ENCODE measurements at places on chromosomes 2 and 18.

- DNase-seq = no peak
Measured at GRCh38 chr2:23199115-23199918, 185.7 kb upstream of the KLHL29 start.

DNA sequence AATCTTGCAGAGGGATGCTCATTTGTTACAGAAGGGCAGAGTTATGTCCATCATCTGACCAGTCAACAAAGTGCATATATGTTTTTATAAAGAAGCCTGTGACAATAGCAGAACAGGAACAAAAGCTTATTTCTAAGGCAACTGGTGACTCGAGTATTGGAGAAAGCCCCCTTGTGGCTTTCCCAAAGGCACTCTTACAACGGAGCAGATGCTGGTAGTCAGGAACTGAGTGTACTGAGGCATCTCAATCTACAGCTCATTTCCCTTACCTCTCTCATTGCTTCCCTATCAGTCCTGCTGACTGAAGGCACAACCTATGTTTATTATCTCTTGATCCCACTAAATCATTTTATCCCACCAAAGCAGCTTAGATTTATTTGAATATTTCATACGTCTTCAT, 557.1 kb upstream of the CHAC2 start:
- peak; percentile 26 for DNase-seq

GRCh38 chr2:27582695-27583389, at the start of gene ZNF512:
Gene ZNF512 (plus strand): TSS chr2:27583042. CDS start chr2:27583113, 71 bp downstream.
- DNase-seq = peak; percentile 97

DNA sequence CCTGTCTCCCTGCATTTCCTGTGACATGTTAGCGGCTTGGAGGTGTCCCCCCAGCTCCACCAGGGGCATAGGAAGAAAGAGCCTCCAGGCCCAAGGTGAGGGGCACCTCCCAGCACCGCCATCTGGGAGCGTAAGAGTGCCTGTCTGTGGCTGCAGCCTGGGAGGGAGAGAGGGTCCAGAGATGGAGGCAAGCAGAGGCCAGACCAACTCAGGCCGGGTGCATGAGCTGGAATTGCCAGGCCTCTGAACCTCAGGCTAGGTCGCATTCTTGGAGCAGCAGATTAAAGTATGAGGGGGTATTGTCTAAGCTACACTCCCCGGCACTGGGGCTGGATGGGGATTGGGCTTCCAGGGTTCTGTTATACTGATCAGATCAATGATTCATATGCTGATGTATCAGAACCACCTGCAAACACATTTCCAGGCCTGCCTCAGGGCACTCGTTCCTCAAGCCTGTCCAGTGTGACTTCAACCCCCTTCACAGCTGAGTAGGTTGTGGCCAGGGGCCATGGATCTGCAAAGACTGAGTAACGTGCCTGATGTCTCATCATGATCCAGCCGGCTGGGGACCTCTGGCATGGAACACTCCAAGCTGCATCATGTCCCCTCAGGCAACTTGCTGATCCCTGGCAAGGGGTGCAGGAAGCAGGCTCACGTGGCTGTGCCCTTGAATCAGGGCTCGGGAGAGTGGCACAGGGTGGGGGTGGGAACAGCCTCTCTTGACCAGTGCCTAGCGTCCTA, 73.2 kb downstream of the HS1BP3 start:
- no peak for DNase-seq

- peak; percentile 42 for DNase-seq
Measured at GRCh38 chr2:15159751-15160177, 401.4 kb downstream of the NBAS start.

- DNase-seq = no peak
Measured at GRCh38 chr2:11995456-11995855, 249.0 kb downstream of the LPIN1 start.

GRCh38 chr2:68974251-68974650, at the start of gene GKN1:
Gene GKN1 (plus strand): TSS chr2:68974636. CDS start chr2:68974678, 42 bp downstream.
- no peak for DNase-seq

DNA sequence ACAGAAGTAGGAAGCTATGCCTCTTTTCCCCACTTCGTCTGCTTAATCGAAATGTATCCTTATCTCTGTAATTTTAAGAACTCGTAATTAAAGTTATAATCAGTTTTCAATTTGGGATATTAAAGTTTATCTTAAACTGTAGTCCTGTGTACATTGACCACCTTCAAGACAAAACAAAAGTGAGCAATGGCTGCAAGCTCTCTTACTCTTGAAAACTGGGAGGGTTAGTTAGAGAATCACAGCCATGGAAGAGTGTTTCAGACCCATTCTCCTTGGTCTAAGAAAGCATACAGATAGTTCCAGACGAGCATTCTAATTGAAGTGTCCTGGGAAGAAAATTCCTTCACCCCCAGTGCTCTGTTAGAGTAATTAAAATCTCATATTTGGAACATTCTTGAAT, 2.0 kb downstream of the KCMF1 start:
- DNase-seq = no peak

GRCh38 chr18:12933327-12933726, 14.5 kb upstream of the SEH1L start:
- no peak for DNase-seq

DNA sequence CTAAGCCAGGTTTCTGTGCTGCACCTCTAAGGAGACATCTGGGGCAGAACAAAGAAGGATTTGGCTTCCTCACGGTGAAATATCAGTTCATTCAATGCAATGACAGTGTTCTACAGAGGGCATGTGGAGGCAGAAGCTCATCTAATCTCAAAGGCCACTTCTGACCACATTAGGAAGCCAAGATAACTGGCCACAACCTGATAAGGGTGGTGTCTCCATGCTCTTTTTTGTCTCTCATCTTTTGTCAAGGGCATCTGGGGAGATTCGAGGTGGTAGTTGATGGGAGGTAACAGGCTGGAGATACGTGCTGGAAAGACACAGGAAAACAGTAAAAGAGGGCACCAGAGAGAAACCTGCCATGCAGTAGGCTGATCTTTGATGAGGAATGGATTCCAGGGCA, 303.9 kb downstream of the LRATD1 start:
- DNase-seq = no peak

DNA sequence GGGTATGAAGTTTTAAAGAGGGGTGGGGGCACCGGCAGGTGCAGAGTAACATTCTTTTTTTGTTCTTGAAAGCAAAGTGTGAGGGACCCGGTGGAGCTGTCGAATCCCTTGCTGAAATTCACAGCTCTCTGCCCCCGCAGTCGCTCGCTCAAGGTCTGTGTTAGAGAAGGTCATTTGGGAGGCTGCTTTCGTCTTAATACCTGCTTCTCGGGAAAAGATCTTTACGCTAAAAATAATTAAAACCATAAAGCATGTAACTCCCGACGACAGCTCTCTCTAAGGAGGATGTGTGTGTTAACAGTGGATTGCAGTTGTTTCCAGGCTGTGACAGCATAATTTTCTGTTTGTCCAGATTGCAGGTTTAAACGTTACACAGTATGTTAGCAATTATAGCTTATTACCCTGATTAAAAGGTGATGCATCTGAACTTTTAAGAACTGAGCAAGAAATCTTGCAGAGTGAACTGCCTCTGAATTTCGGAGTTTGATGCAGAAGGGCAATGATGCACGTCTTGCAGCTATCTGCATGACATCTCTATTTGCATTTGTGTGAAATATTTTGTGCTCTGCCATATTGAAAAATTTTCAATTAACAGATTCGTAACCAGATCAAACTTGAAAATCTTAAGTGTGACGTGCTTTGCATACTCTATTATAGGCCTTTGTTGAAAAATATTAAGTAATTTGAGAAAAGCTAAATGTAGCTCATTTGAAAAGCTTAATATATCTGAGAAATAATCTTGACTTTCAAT, 954 bp downstream of the RAPGEF4 start:
- DNase-seq = no peak

DNA sequence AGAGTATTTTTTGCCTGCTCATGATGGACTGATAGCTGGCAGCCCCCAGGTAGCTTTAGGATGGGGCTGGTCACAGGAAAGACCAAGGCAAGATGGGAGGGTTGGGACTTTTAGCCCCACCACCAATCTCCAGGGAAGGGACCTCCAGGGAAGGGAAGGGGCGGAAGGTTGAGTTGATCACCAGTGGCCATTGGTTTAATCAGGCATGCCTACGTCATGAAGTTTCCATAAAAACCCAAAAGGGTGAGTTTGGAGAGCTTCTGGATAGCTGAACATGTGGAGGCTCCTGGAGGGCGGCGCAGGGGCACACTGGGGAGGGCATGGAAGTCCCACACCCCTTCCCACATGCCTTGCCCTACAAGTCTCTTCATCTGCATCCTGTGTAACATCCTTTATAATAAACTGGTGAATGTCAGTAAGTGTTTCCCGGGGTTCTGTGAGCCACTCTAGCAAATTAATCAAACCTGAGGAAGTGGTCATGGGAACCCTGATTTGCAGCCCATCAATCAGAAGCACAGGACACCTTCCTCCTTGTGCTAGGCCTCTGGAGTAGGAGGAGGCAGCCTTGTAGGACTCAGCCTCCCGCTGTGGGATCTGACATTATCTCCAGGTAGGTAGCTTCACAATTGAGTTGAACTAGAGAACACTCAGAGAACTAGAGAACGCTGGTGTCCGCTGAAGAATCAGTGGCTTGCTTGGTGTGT, 30.3 kb downstream of the RAB31 start:
- DNase-seq = no peak

GRCh38 chr2:221775096-221775495, 203.0 kb upstream of the EPHA4 start:
- no peak for DNase-seq

DNA sequence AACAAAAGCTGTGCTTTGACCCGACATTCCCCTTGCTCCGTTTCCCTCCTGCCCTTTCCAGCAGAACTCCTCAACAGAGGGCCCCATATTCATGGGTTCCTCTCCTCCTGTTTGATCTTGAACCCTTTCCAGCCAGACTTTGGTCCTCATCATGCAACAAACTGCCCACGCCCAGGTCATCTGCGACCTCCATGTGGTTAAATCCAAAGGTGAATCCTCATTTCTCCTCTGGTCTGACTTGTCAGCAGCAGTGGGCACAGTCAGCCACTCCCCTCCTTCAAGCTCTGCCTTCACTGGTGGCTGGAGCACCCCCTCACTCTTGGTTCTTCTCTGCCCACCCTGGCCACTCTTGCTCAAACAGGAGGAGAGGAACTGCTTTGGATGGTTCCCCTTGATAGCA, 2.7 kb downstream of the HS1BP3 start:
- DNase-seq = no peak

DNA sequence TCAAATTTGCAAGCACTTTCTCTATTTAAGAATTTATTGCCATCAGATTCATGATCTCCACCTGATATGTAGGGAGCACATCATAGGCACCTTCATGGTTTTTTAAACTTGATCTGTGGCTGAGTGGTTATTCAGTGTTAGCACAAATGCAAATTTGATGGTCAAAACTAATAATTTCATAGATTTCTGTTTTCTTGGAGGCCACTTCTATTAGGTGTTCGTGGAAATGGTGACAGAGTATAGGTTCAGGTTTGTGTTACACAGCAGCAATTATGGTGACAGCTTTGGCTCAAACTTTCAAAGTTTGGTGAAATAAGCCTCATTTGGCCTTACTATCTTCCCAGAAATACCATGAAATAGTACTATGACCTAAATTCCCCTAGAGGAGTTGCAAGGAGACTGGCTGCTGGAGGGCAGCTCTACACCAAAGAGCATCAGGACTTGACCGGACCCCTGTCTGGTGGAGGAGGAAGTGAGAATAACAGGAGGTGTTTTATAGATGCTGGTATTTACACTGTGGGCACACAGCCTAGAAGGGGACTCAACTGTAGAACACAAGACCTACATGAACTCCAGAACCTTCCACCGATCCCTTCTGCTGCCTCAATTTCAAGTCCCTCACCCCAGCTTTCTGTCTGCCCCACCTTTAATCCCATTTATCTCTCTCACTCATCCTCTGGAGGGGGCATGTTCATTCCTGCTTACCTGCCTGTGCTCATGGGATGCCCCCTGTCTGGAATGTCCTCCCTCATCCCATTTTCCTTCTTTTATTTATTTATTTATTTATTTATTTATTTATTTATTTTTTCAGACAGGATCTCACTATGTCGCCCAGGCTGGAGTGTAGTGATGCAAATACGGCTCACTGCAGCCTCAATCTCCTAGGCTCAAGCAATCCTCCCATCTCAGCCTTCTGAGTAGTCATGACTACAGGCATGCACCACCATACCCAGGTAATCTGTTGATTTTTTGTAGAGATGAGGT, 132.9 kb upstream of the SIX2 start:
- no peak for DNase-seq

GRCh38 chr2:226031647-226032501, 632.4 kb downstream of the NYAP2 start:
- no peak for DNase-seq

GRCh38 chr2:232349946-232350635, 28.5 kb upstream of the ALPP start:
- no peak for DNase-seq

DNA sequence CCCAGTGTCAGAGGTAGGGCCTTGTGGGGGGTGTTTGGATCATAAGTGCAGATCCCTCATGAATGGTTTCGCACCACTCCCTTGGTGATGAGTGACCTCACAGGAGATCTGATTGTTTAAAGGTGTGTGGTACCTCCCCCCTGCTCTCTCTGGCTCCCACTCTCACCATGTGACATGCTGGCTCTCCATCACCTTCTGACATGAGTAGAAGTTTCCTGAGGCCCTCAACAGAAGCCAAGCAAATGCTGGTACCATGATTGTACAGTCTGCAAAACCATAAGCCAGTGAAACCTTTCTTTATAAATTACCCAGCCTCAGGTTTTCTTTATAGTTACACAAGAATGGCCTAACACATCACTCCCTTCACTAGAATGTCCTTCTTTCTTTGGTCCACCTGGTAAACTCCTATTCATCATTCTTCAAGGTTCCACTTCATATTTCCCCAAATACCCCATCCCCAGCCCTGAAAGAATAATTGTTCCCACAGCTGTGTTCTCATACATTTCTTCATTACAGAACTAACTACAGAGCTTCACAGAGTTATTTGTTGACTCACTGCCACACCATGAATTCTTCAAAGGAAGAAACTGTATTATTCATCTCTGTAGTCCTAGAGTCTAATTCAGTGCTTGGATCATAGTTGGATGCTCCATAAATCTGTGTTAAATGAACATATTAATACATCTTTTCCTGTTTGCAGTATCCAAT, 81.2 kb upstream of the STK17B start:
- DNase-seq = no peak

- no peak for DNase-seq
Measured at GRCh38 chr2:184030989-184031388, 567.3 kb upstream of the ZNF804A start.

- no peak for DNase-seq
Measured at GRCh38 chr2:32723467-32724079, 95.7 kb downstream of the TTC27 start.

GRCh38 chr2:240155745-240156390, 15.4 kb upstream of the OTOS start:
- DNase-seq = no peak

GRCh38 chr2:148674063-148675020, 29.8 kb downstream of the EPC2 start:
- no peak for DNase-seq

DNA sequence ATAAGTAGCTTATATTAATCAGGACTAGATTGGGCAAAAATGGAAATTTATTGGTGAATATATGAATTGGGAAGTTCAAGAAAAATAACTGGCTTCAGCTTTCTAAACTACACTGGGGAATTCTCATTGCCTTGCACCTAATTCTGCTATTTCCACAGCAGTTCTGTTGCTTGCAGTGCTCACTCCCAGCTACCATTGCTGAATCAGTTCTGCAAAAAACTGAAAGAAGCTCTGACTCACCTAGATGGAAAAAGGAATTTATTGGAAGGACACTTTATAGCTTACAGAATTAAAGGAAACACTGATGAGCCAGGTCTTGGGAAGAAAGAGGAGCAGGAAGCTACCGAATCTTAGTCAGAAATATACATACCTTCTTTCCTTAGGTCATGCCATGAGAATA, 60.3 kb upstream of the ACVR1 start:
- DNase-seq = no peak

GRCh38 chr18:68833756-68834155, 35.9 kb downstream of the CCDC102B start:
- no peak for DNase-seq
